ENCODE measurements at places on chromosomes 7 and 10.
A peak's percentile ranks its signal among the peaks of the same experiment; 100 is the strongest.

DNA sequence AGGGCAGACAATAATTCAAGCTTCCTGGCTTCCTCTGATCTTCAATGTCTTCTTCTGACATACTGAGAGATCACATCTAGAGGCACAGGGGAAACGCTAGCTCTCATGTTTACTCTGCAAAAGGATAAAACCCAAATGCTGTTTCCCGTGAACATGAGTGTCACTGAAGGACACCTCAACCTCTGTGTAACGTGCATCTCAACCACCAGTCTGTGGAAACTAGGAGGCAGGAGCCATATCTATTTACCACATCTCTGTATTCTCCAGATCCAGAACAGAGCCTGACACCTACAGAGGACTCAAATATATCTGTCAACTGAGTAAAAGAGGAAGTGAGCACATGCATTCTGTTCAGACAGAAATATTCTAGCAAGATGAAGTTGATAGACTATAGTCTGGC lies 140.3 kb upstream of the TARP start:
- no peak for DNase-seq

- no peak for DNase-seq
Observed at GRCh38 chr10:21372651-21373410, 152.7 kb downstream of the SKIDA1 start.

DNA sequence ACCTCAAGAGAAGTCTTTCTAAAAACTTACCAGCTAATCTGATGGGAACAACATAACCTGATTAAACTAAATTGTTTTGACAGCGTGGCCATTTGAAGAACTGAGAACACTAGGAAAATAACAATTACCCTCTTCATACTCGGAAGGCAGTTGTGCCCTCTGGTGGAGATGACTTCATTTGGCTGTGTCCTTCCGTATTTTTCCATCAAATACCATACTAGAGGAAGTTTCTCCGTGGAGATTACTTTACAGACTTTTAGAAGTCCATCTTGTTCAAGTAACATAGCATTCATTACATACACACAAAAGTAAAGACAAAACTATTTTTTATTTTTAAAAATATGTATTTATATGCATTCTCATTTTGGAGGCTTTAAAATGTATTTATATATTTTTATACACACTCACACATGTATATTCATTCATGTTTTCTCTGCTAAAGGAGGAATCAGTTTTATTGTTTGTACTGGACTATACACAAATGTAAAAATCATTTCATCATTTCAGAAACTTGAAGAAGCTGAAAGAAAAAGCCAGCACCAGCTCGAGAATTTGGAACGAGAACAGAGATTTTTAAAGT lies 25.2 kb downstream of the SMNDC1 start:
- peak; percentile 30 for DNase-seq

GRCh38 chr7:34104115-34104514 lies 198.8 kb downstream of the BMPER start:
- no peak for DNase-seq

DNA sequence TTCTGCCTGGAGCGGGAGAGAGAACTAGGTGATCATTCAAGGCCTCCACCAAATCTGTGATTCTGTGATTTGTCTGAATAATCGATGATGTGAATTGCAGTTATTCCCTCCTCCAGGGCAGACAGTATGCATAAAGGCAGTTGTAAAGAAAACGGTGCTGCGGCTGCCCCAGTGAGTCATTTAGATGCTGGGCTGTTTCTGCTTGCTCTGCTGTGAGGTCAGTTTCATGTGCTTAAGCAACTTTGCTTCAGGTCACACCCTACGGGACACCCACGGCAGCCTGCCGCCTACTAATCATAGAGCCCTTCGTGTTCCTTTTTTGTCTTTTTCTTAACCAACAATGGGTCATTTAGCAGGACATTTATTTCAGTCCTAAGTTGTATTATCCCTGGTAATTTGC lies 158.1 kb upstream of the PITRM1 start:
- no peak for DNase-seq

GRCh38 chr7:155648752-155649339 lies 4.4 kb downstream of the RBM33 start:
- DNase-seq: no peak

- no peak for DNase-seq
Observed at GRCh38 chr10:76645341-76645740, 992.3 kb downstream of the KCNMA1 start.

- no peak for DNase-seq
Observed at GRCh38 chr10:129728246-129728820, 235.7 kb downstream of the EBF3 start.

DNA sequence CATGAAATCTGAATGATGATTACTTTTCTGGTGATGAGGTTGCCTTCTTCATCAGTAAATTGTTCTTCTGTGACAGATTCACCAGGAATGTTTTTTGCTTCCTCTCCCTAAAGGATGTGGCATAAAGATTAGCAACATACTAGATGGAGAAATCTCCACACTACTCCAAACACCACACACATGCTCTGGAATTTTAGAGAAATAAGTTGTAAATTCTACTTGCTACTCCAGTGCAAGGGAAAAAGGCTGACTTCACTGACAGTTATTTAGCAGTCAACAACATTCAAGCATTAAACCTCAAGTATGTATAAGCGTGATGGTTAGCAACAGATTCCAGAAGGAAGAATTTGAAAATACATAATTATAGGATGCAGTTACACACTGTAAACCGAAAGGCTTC lies 137.9 kb upstream of the CCDC6 start:
- DNase-seq: no peak

DNA sequence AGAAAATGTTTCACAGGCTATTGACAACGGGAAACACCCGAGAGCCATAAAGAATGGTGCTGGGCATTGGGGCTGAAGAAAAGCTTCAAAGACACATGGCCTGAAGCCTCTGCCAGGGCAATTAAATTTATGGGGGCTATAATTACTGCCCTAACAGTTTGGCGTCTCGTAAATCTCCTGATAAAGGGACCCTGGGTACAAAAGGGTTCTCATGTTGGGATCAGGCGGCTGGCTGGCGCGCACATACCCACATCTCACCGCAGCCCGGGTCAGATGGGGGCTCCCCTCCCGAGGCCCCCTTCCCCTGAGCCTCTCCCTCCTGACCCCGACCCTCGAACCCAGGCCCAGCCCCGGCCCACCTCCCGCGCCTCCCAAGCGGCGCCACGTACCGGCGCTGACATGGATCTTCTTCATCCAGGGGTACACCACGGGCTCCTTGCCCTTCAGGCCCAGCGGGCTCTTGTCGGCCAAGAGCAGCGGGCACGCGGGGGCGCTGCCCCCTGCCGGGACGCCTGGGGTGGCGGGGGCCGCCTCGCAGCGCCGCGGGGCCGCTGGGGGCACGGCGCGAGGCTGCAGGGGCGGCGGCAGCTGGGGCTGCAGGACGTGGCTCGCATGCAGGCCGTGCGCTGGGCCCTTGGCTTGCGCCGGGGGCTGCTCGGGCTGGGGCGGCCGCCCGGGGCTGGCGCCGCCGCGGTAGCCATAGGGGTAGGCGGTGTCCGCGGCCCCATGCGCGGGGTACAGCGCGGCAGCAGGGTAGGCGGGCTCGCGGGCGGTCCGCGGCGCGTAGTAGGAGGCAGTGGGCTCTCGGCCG lies 623 bp downstream of the HOXA4 start:
- DNase-seq: no peak

DNA sequence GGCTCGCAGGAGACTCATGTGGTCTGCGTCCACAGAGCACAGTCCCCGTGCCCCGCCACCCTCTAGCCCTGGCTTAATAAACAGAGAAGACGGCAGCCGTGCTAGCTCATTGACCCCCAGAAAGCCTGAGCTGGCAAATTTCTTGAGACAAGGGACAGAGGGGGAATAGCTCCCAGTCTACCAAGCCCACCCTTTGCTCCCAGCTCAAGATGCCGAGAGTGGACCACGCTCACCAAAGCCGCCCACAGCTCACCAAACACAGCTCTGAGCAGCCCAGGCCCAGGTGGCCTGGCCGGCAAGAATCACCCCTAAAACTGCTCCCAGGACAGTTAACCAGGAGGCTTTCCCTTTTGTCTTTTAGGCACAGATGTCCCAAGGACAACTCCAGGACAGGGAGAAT lies 5.4 kb downstream of the PDGFA start:
- DNase-seq: no peak

GRCh38 chr7:19392246-19392645 lies 247.0 kb upstream of the FERD3L start:
- no peak for DNase-seq

DNA sequence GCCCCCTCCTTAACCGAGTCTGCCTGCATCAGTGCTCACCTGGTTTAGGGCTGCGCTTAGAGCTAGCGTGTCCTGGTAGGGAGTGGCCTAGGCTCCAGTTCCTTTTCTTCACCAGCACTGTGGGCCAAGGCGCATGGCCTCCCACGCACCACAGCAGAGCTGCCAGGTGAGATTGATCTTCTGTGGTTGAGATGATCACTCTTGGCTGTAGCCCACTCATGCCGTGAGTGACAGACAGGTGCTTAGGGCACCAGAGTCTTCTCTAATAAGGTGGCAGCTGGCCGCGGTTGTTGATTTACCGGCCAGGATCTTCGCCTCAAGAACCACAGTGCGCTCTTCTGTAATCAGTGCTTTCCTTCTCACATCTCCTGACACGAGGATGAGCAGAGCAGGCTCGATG lies 157.2 kb upstream of the INSYN2A start:
- no peak for DNase-seq

GRCh38 chr10:132588301-132589013 lies 50.9 kb downstream of the INPP5A start:
- DNase-seq: no peak

DNA sequence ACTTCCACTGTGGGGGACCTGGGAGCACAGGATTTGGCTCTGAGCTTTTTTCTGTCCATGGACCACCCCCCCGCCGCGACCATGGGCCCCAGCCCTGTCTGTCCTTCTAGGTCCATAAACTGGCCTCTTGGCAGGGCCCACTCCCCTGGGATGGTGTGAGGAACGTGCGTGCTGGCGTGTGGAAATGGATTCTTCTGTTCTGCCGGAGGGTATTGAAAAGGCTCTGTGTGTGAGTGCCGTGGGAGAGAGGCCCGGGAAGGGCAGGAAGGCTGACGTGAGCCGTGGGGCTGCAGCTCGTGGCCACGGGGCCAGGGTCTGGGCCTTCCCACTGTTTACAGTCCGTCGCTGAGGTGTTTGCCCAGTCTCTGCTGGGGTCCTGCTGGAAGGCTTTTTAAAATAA lies 123.7 kb downstream of the GRK5 start:
- DNase-seq: no peak

GRCh38 chr7:133139350-133139749 lies 57.5 kb upstream of the CHCHD3 start:
- DNase-seq: no peak

- no peak for DNase-seq
Observed at GRCh38 chr10:91883549-91884444, 25.5 kb downstream of the FGFBP3 start.

DNA sequence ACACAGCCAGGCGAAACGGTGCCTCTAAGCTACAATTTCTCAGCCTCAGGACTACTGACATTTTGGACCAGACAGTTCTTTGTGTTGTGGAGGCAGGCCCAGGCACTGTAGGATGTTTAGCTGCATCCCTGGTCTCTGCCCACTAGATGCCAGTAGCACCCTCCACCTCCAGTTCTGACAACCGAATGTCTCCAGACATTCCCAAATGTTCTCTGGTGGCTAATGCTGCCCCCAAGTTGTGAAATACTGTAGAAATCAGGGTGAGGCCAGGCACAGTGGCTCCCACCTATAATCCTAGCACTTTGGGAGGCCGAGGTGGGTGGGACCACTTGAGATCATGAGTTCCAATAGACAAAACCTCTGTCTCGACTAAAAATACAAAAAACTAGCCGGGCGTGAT lies 18.2 kb downstream of the HNRNPF start:
- DNase-seq: no peak

DNA sequence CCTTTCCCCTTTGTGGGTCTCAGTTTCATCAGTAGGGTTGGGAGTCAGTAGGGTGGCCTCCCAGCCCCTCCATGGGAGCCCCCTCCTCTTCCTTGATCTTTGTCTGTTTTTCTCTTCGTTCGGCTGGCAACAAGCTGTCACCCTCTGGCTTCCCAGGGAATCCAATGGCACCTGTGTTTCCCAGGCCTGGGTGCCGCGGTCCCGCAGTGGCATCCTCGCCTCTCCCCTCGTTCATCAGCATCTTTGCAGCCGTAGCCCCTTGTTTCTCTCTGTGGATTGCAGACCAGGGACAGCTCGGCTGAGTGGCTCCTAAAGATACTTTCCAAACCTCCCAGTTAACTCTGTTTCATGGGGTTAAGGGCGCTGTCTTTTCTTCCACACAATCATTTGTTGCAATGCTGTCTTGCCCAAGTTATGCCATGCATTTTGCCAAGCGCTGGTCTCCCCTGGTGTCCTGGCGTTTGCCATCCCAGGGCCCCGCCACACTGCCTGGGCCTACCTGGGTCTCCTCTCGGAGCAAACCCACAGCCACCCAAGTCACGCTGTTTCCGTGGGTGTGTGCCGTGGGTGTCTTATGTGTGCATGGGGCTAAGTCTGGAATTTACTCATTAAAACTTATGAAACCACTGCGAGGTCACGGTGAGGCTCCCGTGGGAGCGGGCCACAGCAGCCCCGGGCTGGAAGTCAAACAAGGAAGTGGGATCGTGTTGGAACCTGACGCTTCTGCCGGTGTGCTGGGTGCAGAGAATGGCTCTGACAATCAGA lies 189.4 kb upstream of the SHH start:
- no peak for DNase-seq

DNA sequence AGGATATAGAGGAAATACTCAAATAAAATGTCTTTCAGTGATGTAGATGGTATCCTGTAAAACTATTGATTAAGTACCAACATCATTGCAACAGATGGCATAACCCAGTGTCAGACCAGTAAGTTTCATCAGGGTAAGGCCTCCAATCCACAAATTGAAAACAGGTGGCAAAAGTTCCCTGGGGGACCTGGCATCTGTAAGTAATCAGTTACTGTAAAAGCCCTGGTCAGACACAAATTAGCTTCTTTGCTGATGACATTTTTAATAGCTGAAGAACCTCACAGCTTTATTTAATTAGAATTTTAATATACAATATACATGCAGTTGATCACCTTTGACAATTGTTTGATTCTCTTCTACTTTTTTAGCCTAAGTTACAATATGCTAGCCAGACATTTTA lies 152.5 kb downstream of the PLXDC2 start:
- no peak for DNase-seq

- no peak for DNase-seq
Observed at GRCh38 chr7:16086743-16087142, 334.6 kb downstream of the CRPPA start.

- DNase-seq: no peak
Observed at GRCh38 chr10:24553051-24553612, 170.6 kb downstream of the ARHGAP21 start.

DNA sequence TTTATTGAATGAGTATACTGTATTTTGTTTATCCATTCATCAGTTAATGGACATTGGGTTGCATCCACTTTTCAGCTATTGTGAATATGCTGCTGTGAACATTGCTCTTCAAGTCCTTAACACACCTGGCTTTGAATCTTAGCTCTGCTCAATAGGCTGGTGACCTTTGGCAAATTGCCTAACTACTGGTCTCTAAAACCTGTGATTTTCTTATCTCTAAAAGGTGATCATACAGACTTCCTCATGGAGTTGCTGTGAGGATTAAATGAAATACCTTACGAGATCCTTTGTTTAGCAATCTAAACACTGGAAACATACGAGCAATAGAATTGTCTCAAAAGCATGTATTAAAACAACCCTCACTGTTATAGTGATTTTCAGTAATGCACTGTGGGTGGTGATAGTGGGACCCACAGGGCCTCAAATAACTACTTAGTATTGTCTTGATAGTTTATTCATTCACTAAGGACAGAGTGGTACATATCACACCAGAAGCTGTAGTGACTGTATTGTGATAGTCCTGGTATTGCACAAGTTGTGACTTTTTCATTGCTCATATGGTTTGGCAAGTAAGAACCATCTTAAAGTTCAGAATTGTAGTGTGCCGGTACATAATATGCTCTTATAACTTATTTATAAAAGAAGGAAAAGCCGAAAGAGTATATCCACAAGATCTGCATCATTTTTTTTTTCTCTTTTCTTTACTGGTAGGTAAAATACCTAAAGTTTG lies 257.6 kb downstream of the EXOC4 start:
- no peak for DNase-seq

All from COR-L47 (cell line).